NCI-H1436 treated with DMSO at 0.1 percent for 48 hours (cell line): ENCODE measurements at places on chromosomes 7 and 10.

DNA sequence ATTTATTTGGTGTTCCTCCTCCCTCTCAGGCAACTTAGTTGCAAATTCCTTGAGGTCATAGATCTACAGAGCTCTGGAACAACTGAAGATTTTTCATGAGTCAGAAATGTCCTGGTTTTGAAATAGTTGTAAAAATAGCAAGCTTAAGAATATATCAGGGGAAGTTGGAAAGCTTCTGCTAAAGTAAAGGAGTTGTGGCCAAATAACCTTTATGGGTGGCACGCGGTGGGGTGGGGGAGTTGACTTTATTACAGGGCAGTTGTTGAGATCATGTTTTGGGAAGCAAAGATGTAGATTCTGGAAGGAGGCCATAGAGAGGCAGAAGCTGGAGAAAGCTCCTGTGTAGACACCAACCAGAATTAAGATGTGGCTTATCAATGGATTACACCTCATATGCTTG lies 326.0 kb upstream of the MTPN start:
- DNase-seq, result no peak

DNA sequence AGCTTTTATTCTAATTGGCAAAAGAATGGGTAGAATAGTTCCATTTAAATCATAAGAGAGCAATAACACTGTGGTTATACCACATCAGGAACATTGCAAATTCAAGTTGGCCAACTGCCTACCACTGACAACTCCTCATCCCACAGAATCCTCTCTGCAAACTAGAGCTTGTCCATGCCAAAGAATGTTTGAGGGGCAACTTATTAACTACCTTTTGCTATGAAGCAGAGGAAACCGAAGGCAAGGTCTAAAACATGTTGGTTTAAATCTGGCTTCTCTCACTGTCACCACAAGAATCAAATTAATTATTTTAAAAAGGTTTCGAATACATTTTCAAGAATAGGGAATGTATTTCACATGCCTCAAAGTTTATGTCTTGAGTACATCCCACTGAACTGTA lies 36.0 kb downstream of the RHOBTB1 start:
- no peak for DNase-seq

GRCh38 chr10:72244573-72245038 lies 28.5 kb upstream of the ASCC1 start:
- no peak for DNase-seq

DNA sequence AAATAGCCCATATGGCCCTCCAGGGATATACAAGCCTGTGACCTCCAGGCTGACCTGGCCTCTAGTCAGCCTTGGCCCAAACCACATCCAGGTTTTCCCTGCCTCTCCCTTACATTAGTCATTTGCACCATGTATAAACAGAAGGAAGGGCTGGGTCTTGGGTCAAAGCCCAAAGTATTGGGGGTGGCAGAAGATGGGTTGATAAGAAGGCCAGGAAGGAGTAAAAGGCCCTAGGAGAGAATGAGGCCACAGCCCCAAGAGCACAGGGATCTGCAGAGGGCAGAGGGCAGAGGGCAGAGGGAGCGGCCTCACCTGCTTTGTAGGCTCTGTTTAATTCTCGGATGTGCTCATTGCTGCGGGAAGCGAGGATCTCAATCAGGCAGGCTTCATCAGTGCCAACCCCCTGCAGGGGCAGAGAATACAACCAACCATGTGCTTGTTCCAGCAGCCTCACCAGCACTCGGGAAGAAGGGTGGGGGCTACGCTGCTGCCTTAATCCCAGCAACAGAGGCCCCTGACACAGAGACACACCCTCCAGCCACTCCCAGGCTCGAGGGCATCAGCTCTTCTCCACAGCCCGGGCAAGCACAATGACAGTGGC lies 31.3 kb downstream of the PLAC9 start:
- DNase-seq, result no peak

GRCh38 chr7:159246702-159247480 lies 102.2 kb upstream of the VIPR2 start:
- DNase-seq, result no peak
